Heart right ventricle (tissue), 16 donors: ENCODE measurements at places on chromosomes 3 and 15. TPM values are rescaled to one million over a fixed set of nuclear protein-coding genes. Genes with fewer than 3 reads are reported as not detected.

DNA sequence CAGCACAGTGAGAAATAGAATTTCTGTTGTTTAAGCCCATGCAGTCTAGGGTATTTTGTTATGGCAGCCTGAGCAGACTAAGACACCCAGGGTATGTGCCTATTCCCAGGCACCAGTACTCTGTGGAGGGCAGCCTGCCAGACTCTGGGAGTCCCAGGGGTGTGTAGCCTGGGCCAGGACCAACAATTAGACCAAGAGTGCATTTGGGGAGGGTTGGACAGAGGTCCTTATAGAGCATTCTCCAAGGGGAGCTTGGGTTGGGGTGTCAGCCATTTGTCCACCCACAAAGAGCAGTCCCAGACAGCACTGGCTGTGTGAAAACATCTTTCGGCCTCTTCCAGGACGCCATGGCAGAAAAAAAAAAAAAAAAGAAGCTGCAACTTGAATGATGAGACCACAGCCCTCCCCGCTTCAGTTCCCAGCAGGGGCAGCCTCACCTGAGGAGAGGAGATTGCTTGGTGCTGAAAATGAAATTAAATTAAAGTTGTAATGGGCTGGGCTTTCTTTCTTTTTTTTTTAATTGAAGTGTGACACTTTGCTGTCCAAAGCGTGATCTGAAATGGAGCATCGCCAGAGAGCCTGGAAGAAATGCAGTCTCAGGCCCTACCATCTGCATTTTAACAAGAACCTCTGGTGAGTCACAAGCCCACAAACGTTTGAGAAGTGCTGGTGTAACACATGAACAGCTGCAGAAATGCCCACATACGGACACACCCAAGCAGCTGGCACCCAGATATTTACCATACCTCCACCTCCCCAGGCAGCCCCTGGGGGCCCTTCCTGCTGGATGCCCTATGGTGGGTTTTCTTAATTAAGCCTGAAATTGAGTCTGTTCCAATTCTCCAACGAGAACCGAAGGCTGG, 21.3 kb upstream of the CAV3 start:
- no peak for DNase-seq

DNA sequence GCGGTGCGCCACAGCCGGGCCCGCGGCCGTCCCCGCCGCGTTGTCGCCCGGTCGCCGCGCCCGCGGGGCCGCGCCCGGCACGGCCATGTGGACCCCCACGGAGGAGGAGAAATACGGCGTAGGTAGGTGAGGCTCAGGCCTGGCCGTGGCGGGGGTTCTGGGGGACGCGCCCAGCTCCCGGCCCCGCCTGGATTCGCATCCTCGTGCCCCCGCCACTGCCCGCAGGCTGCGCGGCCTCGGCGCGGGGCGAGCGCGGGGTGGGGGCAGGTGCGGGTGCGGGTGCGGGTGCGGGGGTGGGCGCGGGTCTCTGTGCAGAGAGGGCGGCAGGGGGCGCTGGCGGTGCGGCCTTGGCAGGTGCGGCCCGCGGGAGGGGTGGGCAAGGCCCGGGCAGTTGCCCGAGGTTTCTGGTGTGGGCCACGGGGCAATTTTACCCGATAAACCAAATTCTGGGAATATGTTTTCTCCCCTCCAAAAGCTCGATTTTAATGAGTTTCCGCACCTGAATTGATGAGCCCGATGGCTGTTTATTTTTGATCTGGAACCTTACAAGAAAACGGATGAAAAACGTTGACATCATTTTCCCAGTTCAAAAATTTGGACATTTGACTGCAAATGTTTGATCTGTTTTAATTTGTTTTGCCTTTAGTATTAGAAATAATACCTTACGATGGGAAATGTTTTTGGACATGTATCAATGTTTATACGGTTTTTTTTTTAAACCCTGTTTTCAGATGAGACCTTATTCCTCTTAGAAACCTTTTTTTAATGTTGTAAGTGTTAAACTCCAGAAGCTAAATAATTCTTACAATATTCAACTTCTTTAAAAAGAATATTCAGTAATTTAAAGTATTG, 678 bp downstream of the DOCK3 start:
- DNase-seq: peak; percentile 49

- DNase-seq: no peak
Observed at GRCh38 chr3:15685927-15686326, 84.4 kb downstream of the BTD start.

DNA sequence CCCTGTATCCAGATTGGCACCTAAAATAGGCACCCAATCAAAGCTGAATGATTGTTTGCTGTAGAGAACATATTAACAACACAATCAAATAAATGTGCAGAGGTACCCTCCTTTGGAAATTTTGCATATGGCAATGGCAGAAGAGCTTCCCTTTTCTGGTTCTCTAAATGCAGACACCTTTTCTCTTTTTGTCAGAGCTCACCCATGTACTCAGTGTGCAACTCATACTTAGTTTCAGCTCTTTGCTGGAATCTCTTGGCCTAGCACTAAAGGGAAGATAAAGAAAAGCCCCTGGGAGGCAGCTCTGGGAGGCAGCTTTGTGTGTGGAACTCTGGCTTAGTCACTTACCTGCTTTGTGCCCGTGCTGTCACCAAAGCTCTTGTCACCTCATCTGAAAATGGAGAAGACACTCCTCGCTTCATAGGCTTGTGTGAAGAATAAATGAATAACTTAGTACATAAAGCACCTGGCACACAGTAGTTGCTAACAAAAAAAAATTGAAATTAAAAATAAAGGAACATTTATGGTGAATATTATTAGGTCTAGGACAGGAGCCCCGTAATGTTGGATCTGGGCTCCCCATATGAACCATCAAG, 28.8 kb downstream of the ST6GAL1 start:
- no peak for DNase-seq

DNA sequence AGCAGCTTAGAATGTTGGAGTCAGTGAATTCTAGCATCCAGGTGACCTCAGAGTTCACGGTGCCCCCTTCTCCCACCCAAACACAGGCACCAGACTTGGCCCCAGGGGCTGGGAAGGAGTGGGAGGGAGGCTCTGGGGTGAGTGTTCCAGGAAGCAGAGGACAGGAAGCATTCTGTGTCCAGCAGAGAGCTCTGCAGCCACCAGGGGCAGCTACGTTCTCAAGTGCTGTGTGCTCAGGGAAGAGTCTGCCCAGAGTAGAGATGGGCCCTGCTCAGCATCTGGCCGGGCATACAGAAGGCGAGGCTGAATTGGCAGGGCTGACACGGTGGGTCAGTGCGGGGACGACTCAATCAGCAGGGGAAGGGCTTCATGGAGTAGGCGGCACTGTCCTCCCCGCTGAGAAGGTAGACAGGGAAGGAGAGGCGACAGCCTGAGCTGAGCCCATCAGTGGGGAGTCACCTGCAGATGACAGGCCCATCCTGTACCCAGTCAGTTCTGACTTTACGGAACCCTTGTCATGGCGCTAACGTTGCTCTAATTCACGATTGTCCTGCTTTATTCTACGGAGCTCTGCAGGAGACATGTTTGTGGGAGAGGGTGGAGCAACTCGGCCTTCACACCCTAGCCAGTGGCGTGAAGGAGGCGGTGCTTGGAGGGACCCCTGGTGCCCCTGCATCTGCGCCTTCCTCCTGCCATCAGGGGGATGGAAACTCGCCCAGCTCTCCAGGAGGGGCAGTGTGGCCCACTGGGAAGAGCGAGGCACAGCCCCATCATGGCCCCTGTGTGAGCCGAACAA, 82.2 kb downstream of the C3orf70 start:
- DNase-seq: no peak

Gene CLDN11
- 3.9 TPM for total RNA-seq
